ENCODE measurements at places on chromosomes 6 and 20.

DNA sequence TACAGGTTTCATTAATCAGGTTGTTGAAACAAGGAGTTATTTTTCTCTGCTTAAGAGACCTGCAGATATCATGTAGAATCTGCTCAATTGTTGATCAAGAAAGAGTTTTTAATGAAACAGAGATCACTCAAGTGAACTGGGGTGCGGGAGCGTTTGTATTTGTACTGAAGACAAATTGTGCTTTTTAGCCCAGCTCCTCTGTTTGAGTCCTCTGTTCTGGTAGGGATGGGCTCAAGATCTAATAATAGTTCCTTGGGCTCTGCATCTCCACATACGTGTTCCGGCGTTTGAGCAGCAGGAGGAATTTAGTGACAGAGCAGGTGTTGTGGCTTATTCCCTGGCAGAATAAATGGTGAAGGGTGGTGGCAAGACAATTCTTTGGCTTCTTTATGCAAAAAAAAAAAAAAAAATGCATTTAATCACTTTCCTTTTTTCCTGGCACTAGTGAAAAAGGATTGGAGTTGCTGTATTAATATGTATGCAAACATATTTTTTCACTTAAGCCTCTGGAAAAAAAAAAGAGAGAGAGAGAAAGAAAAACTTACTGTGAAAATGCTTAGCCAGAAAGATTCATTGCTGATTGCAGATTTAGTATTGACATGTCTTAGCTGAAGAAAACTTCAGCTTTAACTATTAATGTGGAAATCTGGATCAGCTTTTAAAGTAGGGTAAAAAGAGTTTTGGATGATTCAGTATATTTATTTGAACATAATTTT is 4.0 kb downstream of the CITED2 start:
- DNase-seq = no peak

DNA sequence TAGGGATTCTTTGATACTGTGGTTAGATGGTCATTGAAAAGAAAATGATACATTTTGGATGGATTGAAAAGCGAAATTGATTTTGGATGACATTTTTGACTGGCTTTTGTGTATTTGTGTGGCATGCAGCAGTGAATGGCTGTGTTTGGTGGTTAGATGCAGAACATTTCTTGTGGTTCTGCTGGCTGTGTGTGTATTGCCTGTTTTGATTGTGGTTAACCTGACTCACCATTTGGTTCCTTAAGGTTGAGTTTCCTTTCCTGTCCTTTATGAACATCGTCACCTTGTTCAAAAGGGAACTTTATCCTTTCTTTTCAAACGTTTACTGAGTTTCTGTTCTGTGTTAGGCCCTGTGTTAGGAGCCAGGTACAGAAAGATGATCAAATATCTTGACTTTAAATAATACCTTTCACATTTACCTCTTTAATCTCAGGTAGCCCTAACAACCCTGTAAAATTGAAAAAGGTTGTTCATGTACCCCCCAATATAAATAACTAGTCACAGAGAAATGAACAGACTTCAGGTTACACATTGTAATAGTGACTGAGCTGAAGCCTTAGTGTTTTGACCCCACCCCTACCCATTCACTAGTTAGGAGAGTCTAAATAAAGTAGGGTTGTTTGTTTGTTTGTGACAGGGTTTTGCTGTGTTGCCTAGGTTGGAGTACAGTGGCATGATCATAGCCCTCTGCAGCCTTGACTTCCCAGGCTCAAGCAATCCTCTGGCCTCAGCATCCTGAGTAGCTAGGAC is 23.8 kb downstream of the ANKS1A start:
- no peak for DNase-seq

DNA sequence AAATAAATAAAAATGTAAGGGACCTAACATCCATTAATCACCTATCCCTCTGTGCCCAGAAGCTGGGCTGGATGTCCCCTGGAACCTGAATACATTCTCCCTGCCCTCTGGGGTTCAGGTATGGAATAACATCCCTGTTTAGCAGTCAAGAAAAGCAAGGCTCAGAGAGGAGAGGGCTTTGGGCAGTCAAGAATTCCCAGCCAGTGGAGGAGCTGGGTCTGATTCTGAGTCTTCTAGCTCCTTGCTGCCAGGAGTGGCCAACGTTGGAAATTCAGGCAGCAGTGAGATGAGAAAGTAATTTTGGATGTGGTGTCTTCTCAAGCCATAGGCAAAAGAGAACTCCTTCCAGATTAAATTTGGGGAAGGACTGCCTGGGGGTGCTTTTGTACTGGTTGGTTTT is 42.6 kb upstream of the ZNFX1 start:
- DNase-seq = no peak

- peak; percentile 52 for DNase-seq
These were observed 15.8 kb upstream of the RBPJL start for GRCh38 chr20:45290677-45291355.

GRCh38 chr6:110471726-110472365 is 4.6 kb downstream of the SLC22A16 start:
- DNase-seq = no peak
